ENCODE measurements at places on chromosomes 6 and 20.

DNA sequence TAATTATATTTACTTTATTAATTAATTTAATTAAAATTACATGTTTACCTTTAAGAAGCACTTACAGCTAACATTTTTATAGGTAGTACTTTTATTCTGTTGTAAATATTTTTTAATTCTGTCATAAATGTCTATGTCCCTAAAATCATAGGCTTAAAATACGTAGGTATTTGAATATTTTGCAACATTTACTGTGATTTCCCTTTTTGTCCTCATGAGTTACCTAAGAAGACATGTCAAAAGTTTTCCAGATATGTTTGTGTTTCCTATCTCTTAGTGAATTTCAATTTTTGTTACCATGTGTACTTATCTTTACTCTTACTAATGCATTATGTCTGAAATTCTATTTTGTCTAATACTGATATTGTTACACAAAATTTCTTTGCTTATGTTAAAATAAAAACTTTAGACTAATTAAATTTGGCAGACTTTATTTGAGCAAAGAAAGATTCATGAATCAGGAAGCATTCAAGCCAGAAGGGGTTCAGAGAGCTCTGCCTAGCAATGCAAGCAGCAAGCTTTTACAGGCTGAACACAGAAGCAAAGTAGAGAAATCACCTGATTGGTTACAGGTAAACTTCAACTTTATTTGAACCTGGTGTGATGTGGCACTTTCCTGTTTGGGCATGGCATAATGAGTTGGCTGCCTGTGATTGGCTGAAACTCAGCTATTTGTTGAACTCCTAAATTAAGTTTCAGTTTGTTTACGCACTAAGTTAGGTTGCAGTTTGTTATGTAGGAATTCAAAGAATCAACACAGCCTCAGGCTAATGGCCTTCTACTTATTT is 123.2 kb upstream of the TMEM170B start:
- peak; percentile 39 for DNase-seq

DNA sequence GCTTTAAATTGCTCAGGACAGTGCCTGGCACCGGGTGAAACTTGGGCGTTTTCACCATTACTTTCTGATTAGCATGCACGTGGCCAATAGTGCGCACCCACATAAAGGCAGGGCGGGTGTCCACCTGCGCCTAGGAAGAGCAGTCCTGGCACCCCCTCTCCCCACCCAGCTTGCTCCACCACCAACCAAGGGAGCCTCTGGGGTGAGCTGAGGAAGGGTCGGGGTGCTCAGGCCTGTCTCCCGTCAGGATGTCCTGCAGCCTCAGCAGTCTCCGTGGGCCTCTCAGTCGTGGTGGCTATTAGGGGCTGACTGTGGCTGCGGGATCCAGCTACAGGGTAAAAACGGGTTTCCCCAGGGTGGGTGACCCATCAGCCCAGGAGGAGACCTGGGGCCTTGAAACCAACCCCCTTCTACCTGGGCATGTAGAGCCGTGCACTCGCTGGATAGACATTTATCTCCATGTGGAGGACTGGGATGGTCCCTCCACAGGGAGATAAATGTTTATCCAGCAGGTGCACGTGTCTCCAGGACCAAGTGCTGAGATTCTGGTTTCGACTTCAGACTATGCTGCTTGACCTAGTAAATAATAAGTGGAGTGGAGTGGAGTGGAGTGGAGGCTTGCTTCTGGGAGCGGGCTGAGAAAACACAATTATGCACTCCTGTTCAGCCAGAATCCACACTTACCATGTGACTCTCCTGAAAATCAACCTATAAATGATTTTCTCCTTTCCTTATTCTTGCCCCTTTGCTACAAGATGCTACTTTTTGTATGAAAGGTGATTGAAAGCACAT is 91.1 kb downstream of the ZDHHC14 start:
- DNase-seq = no peak

DNA sequence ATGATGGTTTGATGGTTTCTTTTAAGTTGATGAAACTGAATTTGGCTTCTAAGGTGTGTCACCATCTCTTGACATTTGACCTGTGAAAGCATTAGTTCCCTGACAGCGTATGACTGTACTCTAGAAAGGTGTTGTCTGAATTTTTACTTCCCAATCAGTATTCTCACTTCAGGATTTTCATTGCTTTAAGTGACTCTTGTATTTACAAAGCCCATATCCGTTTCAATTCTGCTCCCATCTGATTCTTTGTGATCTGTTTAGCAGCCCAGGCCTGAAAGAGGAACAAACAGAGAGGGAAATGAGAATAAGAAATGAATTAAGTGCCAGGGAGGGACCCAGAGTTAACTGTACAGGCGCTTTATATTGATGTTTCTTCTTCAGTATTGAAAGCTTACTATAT is 73.7 kb downstream of the FARS2 start:
- no peak for DNase-seq

DNA sequence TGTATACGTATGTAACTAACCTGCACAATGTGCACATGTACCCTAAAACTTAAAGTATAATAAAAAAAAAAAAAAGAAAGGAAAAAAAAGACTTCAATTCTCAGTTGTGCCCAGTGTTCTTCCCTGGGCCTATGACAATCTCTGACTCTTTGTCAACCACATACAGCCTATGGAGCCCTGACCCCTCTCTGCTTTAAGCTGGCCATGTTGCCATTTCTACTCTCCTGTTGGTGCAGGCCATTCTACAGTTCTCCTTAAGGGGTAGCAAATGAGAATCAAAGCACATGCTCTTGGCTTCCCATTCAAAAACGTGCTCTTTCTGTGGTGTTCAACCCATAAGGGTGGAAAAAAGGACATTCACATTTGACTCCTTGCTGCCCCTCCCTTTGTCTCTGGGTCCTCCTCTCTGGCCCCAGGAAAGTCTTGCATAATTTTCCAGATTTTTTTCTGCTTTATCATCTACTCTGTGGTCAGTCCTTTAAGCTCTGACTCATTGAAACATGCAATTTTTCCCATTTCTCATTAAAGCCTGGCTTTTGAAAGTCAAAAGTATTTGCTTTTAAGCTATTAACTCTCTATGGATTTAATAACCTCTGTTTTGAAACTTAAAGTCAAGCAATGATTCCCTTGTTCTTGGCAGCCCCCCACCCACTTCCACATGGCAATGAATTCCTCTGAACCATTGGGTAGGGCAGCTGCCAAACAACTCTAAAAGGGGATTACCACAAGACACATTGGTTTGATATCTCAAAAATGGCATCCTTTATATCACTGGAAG is 208.6 kb upstream of the MCHR2 start:
- no peak for DNase-seq

GRCh38 chr20:6533761-6534479 is 233.6 kb upstream of the BMP2 start:
- DNase-seq = no peak

GRCh38 chr6:129859524-129859923 is 1.6 kb downstream of the TMEM244 start:
- DNase-seq = no peak

DNA sequence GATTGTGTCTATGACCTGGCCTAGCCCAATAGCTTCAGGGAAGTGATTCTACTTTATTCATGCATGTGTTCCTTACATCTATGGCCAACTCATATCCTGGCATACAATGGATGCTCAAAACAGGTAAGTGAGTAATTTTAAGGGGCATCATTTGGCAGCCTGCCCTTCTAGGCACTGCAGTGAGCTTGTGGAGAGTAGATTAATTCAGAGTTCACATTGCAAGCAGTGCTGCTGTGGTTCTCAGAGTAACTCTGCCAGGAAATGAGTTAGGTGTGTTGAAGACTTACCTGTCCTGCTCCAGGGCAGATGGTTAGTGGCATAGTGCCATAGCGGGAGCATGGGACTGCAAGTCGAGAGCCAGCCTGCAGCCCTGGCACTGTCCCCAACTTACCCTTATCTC is 158.0 kb downstream of the SCP2D1 start:
- no peak for DNase-seq

DNA sequence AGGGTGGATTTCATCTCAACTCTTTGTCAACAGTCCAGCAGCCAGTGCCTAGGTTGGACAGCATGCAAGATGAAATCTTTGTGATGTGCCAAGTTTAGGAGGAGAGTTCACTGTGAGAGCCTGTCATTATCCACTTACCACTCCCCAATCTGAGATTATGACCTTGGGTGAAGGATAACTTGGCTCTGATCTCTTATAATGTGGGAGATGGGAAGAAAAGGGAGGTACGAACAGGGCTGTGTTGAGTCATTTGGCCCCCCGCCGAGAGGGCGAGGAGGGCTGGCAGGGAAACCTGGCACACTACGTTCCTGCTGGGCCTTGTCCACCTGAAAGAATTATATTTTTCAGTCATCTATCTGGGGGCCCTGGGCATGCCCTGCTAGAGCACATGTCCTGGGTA is 35.8 kb downstream of the LAMA4 start:
- DNase-seq = no peak

DNA sequence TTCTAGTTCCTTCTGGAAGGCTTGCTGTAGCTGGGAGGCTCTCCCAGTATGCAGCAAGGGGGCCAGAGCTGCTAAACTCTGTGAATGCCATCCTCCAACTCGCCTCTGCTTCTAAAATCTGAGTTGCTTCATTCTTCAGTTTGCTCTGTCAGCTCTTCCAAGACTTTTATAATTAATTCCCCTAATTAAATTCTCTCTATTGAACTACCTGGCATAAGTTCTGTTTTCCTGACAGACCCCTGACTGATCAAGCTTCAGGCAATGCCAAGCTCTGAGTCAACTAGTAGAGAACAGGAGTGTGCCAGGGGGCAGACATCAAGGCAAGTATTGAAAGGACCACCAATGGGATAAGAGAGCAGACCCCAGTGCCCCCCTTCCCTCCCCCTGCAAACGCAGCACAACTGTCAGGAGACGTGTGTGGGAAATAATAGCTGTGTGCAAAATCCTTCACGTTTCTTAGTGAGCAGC is 109.3 kb upstream of the TAB2 start:
- no peak for DNase-seq

- no peak for DNase-seq
Observed at GRCh38 chr20:16459019-16459700, 114.1 kb downstream of the KIF16B start.

- no peak for DNase-seq
Observed at GRCh38 chr20:46691196-46691595, 2.0 kb upstream of the TP53RK start.

GRCh38 chr6:40479706-40480105 is 107.5 kb downstream of the LRFN2 start:
- no peak for DNase-seq

GRCh38 chr20:54337144-54337543 is 129.3 kb downstream of the PFDN4 start:
- no peak for DNase-seq

DNA sequence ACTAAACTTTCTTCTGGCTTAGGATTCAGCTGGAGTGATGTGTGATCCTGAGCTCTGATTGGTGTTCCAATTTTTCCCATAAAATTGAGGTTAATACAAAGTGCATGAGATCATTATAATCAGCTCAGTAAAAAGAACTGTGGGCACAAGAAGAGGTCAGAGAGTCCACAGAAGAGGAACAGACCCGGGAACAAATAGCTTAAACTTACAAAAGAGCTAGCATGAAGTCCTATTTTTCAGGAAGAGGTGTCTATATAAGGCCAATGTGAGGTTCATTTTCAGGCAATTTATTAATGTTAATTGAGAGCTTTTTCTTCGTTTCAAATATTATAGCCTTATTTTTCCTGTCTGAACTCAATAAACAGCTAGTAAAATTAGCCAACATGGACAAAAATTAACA is 26.9 kb upstream of the STX11 start:
- no peak for DNase-seq

GRCh38 chr20:1801929-1802306 is 93.3 kb upstream of the SIRPA start:
- DNase-seq = no peak

Measured in activated naive CD4-positive, alpha-beta T cell treated with Interleukin-2 at 50 U/mL for 16 hours (primary cell).